ENCODE measurements at places on chromosomes 2 and 18.
A peak's percentile ranks its signal among the peaks of the same experiment; 100 is the strongest.

GRCh38 chr18:76426737-76427305 is 68.2 kb downstream of the ZNF516 start:
- DNase-seq = no peak

- no peak for DNase-seq
Measured at GRCh38 chr2:152395572-152395971, 60.6 kb downstream of the FMNL2 start.

GRCh38 chr2:170502361-170503130 is 212.6 kb upstream of the SP5 start:
- DNase-seq = no peak

GRCh38 chr2:177315364-177315763 is 50.8 kb upstream of the NFE2L2 start:
- DNase-seq = no peak

DNA sequence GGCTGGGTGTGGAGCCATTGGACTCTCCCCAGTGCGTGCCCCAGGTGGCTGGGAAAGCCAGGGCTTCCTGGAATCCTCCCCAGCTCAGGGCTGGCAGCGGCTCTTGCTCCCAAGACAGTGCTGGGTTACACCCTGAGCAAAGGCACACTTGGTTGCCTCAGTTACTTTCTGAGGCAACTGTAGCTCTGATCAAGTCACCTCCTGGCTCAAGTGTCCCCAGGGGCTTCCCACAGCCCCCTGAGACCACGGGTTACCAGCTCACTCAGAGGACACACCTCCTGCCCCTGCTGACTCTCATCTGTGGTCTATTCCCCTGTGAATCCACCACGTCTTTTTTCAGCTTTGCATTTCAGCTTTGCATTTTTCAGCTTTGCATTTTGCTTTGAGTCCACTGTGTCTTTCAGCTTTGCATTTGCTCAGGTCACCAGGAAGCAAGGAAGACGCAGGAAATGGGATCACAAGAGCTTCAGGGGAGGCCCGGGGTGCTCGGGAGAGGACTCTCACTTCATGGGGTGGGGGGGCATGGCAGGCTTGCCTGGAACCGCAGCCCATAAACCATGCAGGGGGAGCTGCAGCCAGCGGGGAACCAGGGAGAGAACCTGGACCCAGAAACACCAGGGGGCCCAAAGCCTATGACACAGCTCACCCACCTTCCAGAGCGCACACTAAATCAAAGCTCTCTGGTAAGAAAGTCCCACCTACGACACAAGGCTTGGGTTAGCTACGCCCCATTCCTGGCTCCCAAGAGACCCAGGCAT is 138.0 kb upstream of the ASB18 start:
- no peak for DNase-seq

- DNase-seq = no peak
Measured at GRCh38 chr2:149042881-149043280, 4.4 kb downstream of the LYPD6B start.

GRCh38 chr2:47050762-47051161 is 104.3 kb downstream of the STPG4 start:
- DNase-seq = no peak

GRCh38 chr2:207565736-207566500 is 36.2 kb downstream of the CREB1 start:
- no peak for DNase-seq

GRCh38 chr2:114488841-114489530 is 46.5 kb downstream of the DPP10 start:
- DNase-seq = no peak

GRCh38 chr2:37947306-37947705 is 22.2 kb downstream of the RMDN2 start:
- DNase-seq = no peak

DNA sequence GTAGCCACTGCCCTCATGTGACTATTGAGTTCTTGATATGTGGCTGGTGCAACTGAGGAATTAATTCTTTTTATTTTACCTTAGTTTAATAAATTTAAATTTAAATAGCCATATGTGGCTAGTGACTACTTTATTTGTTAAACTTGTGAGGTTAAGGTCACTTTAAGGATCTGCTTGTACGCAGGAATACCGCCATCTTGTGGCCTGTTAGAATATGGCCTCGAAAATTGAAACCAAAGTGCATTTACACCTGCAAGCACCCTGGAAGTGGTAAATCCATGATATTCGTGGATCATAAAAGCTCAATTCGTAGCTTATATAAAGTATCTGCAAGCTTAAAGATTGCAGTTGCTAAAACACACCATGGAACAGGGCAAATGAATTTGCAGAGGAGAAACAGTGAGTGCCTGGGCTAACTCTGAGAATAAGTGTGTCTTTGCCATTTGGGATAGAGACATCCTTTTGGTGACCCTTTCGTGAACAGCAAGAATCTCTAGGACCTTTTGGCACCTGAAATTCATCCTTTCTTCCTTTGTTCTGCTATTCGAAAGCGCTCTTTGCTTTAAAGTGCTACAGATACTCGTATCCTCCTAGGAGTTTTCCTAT is 59.9 kb upstream of the REG3A start:
- DNase-seq = peak; percentile 71

- peak; percentile 99 for DNase-seq
Measured at GRCh38 chr2:181411105-181411849, 45.9 kb upstream of the ITGA4 start.

DNA sequence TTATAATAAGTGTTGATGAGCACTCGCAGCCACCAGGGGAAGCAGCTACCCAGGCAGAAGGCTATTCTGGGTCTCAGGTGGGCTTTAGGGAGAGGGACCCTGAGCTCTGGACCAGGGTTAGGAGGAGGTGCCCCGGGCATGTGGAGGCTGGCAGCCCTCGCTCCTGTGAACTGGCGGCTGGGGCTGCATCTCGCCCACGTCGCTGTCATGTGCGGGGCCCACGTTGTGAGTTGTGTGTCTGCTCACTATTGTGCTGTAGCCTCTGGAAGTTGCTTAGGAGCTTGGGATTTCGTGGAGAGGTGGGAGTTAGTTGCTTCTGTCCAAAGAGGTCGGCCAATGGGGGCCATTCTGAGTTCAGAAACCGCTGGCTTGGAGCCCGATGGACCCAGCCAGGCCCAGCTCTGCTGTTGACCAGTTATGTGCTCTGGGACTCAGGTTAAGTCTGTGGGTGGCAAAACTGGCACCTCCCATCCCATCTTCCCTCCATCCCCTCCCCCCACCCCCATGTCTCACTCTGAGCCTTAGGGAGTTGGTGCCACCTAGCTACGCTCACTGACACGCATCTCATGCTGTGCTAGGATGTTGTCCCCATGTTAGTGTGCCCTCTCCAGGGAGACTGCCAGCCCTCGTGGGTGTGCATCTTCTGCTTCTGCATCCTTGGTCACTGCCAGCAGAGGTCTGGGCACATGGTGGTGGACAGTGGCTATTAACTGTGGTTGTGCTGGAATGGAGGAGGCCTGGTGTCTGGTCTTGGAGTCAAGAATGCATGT is 18.5 kb downstream of the RRM2 start:
- no peak for DNase-seq

- DNase-seq = no peak
Measured at GRCh38 chr2:69773206-69773605, 31.3 kb downstream of the ANXA4 start.

GRCh38 chr2:217593732-217594131 is 409.1 kb downstream of the TNS1 start:
- peak; percentile 16 for DNase-seq

GRCh38 chr2:31238126-31238905 is 4.4 kb downstream of the EHD3 start:
- DNase-seq = no peak

DNA sequence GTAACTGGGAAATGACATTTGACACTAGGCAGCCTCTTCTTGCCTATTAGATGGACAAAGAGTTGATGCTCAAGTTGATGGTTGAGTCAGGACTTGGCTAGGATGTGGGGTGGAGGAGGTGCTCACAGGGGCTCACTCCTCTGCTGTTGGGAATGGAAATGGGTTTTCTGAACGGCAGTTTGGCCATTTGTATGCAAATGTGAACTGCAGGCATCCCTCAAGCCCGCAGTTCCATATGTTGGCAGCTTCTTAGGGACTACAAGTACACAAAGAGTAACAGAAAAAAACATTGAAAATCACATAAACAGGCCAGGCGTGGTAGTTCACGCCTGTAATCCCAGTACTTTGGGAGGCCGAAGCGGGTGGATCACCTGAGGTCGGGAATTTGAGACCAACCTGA is 80.8 kb downstream of the INPP5D start:
- DNase-seq = no peak

- no peak for DNase-seq
Measured at GRCh38 chr2:101356521-101356920, 30.8 kb downstream of the CREG2 start.

DNA sequence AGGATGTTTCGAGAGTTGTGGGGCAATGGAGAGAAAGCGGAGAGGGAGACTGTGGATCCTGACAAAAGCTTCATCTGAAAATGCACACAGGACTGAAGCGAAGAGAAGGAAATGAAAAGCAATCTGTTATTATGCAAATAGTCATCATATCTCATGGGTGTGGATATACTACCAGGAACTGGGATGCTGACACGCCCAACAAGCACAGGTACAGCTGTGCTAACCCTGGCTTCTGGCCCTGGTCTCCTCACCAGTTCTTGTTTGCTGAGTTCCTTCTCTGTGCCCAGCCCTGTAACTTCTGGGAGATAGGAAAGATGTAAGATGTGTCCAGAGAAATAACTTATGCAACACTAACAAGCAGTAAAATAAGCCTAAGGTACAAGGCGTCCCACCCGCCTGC is 358.8 kb downstream of the CMPK2 start:
- DNase-seq = no peak

- DNase-seq = peak; percentile 67
Measured at GRCh38 chr18:55234366-55235093, 275.3 kb upstream of the CCDC68 start.

DNA sequence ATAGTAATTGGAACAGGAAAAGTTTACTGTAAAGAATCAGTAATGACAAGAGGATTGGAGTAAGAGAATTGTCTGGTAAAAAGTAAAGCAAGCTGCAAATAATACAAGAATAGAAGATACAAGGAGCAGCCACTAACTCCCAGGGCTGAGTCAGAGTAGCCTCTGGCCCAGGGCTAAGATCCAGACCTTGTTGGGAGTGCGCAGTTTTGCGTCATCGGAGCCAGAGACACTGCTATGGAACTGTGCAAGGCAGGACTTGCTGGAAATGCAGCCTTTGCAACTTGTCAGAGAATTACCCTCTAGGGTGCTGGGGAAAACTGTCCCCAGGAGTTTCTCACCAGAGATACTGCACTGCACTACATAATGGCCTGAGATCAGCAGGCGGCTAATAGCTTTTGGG is 135.2 kb downstream of the NYAP2 start:
- DNase-seq = no peak

- DNase-seq = no peak
Measured at GRCh38 chr18:398935-399630, 101.4 kb downstream of the COLEC12 start.

GRCh38 chr2:74764429-74765272 is 69.3 kb upstream of the HK2 start:
- DNase-seq = peak; percentile 58

- DNase-seq = no peak
Measured at GRCh38 chr2:85504778-85505261, 34.1 kb upstream of the MAT2A start.

GRCh38 chr2:119826370-119826961 is 66.7 kb downstream of the PTPN4 start:
- peak; percentile 17 for DNase-seq

DNA sequence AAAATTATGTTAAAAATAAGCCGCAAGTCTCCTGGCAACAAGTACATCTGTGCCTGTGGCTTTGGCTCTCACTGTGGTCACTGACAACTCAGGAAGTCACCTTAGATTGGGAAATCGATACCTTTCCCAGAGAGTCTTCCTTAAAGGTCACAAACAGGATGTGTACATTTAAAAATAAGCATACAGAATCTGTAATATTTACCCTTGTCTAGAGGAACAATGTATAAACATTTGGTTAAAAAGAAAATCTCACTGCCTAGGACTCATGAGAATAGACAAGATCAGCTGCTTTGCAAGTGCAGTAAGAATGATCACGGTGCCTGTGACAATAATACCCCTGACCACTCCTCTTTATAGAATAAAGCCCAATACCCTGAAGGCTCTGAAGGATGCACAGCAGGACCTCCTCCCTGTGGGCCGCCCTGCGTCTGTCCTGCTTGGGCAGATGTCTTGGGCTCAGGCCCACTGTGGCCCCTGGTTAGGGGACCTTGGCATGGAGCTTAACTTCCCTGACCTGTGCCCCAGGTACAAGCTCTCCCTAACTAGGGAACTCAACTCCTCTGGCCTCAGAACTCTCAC is 98.0 kb upstream of the MGAT4A start:
- DNase-seq = peak; percentile 90

GRCh38 chr2:28152585-28153280 is 239.9 kb upstream of the FOSL2 start:
- DNase-seq = no peak

DNA sequence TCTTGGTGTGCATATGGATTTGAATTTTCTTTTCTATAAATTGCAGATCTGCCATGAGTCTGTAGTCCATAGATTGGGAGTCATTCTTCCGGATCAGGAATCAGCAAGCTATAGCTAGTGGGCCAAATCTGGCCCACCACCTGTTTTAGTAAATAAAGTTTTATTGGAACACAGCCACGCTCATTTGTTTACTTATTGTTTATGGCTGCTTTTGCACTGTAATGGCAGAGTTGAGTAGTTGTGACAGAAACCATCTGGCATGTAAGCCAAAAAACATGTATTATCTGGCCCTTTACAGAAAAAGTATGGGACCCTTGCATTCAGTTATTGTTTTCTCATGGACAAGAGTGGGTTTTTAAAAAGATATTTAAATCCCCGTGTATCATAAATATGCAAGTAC is 191.2 kb downstream of the LRRTM1 start:
- DNase-seq = no peak

- DNase-seq = no peak
Measured at GRCh38 chr2:228417526-228417925, 236.0 kb upstream of the SPHKAP start.

GRCh38 chr18:36889321-36889720 is 60.4 kb downstream of the KIAA1328 start:
- DNase-seq = no peak

GRCh38 chr2:46813020-46813415 is 102.6 kb downstream of the MCFD2 start:
- no peak for DNase-seq

DNA sequence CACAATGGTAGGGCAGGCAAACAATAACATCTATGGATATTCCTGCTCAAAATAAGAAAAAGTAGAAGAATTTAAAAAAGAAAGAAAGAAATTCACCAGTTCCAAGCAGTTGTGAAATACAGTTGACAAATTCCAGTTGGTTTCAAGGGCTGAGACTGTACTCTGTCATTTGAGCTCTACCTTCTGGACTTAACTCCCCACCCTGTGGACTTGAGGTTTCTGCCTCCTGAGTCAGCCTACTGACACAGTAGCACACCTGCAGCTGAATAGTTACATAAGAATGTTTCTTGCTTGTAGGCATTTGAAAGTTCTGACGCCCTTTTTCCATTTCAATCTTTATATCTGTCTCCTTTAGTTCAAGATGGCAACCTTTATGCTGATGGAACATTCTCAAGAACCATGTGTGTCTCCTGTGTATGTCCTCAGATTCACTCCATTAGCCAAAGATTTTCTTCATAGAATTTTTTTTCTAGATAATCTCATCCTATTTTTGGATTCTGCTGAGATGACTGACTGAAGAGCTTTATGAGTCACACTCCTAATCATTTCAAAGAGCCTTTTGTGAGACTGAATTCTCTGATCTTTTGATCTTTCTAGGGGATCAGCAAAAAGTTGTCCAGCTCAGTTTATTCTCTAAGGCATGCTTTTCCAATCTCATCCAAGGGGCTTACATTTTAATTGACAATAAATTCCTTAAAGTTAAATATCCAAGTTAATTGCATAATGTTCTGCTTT is 19.1 kb downstream of the NETO1 start:
- no peak for DNase-seq

All from Jurkat, Clone E6-1 (cell line).